ENCODE measurements at places on chromosomes 3 and 15.
A peak's percentile ranks its signal among the peaks of the same experiment; 100 is the strongest.

DNA sequence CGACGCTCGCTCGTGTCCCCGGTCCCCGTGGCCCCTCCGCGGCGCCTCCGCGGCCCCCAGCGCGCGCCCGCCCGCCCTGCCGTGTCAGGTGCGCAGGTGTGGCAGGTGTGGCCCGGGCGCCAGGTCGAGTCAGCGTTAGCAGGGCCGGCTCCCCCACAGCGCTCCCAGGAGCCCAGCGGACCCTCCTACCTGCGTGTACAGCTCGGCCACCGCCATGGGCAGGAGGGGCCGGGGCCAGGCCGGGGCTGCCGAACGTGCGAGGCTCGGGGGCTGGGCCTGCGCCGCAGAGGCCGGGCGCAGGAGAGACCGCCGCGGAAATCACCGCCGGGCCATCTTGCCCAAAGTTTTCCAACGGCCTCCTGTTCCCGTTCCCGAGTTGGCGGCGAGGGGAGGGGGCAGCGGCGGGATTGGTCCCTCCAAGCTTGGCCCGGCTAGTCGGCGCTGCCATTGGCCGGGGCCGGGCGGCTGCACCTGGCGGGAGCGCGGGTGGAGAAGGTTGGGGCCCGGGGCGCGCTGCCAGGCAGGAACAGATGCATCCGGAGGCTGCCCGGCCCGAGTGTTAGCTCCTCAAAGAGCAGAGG is at the start of gene MYO5C:
Gene MYO5C, minus strand, starts transcription at position 384 of the 581 bp plus-strand sequence. Its CDS starts 168 bp downstream, at position 216.
- peak; percentile 92 for DNase-seq

DNA sequence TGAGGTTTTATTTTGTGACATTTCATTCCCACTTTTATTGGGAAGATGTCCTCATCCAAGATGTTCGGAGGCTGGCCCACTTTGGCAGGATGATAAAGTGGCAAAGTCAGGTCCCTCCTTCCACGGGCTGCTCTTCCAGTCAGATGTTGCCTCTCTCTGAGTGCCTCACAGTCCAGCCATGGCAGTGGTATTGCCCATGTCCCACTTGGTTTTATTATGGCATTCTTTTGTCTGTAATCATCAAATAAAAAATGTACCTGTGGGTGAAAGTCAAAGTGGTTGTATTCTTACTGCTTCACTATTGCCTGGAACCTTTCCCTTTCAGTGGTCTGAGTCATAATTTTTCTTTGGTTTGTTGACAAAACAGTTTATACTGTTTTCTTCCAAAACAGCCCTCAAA is 20.2 kb downstream of the ARNT2 start:
- no peak for DNase-seq

- DNase-seq: no peak
These were observed 470.5 kb upstream of the UBE2E2 start for GRCh38 chr3:22732641-22733040.

DNA sequence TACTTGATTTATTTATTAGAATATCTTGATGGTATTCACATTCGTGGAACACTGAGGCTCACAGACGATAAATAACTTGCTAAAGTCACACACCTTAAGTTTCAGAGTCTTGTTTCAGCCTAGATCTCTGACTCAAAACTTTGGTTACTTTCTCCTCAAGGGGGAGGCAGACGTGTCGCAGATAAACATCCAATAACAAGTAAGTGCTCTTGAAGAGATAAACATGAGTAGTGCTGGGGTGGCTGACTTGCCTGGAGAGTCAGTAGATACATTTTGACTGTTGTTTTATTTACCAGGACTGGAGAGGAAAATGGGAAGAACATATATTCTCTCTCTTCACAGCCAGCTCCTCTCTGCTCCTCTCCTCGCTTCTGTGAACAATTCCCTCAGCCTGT is 31.3 kb downstream of the FBXO45 start:
- DNase-seq: no peak

DNA sequence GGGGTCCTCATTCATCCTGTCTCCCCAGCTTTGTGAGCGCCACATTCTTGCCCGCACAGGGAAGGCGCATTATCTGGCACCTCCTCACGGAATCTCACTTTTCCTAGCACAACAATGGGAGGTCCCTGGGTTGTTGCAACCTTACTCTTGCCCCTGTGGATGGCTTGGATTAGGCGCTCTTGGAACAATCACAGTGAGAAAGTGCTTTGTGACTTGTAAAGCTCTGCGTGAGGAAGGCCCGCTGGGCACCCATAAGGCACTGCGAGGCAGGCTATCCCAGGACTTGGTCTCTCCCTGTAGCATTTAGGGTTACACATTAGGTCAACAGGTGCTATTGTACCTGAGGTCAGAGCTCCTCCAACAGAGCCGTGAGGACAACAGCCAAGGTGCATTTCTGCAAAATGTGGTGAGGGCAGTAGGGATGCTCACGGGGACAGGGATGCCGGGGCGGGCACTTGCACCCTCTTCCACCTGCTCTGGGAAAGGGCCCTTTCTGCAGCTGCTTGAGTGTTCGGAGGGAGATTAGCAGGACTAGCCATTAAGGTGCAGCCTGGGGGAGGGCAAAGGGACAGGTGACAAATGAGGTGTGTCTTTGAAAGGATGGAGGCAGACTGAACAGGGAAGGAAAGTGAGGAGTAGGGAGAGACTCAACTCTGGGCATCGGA is 13.9 kb upstream of the LRRC15 start:
- no peak for DNase-seq

DNA sequence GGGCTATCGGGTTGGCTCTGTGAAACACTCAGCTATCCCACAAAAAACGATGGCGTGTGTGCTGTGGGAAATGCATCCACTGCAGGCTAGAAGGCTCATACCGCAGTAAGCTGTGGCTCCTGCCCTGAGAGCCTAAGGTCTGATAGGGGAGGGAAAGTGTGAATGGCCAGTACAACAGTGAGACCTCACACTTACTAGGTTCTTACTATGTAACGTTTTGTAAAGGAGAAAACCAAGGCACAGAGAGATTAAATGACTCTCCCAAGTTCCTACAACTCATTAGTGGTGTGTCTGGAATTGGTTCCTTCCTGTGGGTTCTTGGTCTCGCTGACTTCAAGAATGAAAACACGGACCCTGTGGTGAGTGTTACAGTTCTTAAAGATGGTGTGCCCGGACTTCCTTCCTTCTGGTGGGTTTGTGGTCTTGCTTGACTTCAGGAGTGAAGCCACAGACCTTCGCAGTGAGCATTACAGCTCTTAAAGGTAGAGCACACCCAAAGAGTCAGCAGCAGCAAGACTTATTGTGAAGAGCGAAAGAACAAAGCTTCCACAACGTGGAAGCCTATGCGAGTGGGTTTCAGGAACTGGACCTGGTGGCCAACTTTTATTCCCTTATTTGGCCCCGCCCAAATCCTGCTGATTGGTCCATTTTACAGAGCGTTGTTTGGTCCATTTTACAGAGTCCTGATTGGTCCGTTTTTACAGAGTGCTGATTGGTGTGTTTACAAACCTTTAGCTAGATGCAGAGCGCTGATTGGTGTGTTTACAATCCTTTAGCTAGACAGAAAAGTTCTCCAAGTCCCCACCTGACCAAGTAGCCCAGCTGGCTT is 161.7 kb downstream of the POLR2M start:
- DNase-seq: no peak

DNA sequence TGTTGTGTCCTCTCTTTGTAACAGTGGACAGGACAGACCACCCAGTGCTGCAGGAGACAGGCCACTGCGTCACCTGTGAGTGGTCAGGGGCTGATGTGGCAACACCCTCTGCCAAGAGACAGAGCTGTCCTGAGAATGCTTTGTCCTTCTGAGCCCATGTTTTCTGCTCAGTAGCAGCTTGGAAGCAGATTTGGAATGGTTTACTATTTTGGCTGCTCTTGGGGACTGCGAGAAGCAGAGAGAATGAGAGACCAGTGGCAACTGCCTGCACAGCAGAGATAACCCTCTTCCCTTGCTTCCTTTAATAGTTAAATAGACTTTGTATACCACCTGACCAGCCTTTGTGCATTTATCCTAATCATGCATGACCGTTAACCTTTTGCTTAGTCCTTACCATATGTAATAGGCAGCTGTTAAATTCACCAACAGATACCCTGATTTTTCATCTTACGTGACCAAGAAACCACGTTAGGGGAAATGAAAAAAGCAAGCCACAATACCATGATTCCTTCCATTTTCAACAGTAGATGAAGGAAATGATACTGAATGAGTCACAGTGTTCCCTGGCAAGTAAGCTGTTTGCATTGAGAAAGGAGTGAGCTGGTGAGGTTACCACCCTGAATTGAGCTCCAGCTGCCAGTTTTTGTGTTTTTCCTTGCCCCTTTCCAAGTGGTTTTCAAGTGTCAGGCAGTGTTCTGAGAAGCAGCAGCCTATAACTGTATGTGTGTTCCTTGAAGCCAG is 35.5 kb downstream of the B3GALNT1 start:
- DNase-seq: no peak

DNA sequence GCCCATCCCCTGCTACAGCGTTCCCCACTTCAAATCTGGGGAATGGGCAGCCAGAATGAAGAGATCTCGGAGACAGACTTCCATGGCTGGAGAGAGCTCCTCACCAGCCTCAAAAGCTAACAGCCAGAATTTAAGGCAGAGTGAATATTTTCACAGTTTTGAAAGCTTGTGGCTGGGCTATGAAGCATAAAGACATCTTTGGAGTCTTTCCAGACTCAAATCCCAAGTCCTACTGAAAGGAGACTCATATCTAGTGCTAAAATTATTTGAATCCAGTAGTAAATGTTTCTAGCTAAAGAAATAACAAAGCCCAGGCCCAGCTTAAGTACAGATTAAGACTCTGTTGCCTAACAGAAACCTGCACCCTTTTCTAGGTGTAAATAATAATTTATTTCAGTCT is 628.4 kb upstream of the ALCAM start:
- DNase-seq: no peak

GRCh38 chr3:53083949-53084309 is 38.1 kb upstream of the SFMBT1 start:
- no peak for DNase-seq

- peak; percentile 80 for DNase-seq
These were observed 191.1 kb upstream of the TSC22D2 start for GRCh38 chr3:150216866-150217600.

DNA sequence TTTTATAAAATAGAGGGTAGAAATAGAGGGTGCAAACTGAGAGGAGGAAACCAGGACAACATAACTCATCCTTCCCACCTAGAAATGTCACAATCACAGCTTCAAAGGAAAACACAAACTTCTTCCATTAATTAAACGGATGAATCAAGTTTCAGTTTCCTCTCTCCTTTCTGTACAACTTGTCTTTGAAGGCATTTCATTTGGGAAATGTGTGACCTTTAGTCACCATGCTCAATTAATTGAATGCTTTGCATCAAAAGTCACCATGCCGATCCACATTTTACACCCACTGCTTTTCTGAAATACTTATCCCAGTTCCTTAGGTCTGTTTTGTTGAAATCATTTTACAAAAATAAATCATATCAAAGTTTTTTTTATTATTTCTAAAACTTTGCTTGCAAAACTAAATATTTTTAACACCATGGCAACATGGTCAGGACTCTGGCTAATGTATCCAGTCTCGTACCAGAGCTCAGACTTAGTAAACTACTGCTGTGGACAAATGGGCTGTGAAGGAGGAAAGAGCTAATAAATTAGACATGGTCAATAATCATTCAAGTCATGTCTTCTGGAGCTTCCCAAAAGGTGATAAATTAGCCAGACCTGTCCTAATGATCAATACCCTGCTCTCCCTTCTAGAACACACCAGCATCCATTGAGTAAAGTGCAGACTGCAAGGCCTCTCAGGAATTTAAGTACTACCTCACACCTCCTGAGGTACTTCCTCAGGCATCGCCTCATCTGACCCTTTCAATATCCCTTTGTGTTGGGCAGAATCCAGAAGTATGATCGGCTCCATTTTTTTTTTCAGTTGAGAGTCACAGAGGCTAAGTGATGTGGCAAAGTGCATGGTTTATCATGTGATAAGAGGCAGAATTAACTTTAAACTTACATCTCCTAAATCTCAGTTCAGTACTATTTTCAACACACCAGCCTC is 161.3 kb downstream of the GREM1 start:
- DNase-seq: no peak

DNA sequence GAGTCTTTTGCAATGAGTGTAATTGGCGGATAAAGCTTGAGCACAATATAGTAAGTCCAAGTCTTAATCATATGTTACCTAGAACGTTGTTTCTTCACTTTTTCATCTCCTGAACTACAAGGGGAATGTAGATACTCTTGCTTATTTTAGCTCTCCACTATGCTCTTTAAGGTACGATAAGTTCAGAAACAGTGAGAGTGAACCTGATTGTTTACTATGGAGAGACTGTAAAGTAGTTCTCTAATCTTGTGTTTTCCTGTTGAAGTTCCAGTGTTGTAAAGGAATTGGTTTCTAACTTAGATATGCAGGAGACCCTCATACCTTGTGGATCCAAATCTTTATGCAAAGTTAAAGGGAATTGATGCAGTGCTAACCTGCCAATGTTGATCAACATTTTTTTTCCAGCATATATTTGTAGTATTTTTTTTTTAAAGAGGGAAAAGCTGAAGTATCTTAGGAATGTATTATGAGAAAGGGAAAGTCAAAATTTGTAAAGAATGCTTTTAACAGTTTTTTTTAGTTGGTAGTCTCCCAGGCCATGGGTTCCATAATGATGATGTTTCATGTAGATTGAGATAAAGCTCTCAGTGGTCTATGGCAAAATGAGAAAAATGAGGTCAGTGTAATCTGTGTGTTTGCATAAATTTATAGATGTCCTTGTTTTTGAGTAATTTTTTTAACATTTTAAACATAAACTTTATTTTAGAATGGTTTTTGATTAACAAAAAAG is 14.9 kb downstream of the ATP11B start:
- no peak for DNase-seq

DNA sequence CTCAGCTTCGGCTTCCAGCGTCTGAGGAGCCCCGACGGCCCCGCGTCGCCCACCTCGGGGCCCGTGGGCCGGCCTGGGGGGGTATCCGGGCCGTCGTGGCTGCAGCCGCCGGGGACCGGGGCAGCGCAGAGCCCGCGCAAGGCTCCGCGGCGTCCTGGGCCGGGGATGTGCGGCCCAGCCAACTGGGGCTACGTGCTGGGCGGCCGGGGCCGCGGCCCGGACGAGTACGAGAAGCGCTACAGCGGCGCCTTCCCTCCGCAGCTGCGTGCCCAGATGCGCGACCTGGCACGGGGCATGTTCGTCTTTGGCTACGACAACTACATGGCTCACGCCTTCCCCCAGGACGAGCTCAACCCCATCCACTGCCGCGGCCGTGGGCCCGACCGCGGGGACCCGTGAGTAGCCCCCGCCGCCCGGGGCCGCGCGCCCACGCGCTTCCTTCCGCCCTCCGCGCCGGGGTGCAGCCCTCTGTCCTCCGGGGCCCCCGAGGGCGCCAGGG is 462 bp downstream of the EDEM1 start:
- DNase-seq: peak; percentile 21

GRCh38 chr3:117744935-117745334 is 1035.4 kb downstream of the TUSC7 start:
- DNase-seq: no peak

DNA sequence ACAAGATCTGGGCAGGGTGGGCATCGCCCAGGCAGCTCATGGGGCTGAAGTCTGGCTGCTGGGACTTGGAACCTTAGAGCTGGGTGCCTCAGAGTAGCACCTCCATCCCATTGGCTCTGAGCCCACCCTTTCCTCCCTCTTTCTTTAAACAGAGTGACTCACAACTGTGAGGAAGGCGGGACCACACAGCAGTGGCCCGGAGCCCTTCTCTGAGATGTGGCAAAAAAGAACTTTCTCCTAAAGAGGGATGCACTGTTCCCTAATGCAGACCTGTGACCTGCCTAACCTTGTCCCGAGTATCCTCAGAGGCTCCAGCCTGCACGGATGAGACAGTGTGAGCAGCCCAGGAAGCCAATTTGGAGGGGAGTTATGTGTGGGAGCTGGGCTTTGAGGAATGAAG is 23.6 kb downstream of the PRR20G start:
- no peak for DNase-seq
